ENCODE measurements at places on chromosomes 1 and 21.
A peak's percentile ranks its signal among the peaks of the same experiment; 100 is the strongest.

- no peak for DNase-seq
Observed at GRCh38 chr1:224785622-224786021, 143.9 kb upstream of the DNAH14 start.

- DNase-seq: peak; percentile 100
Observed at GRCh38 chr1:110963691-110964454, at the start of gene LRIF1. Gene LRIF1, minus strand, starts transcription at chr1:110963922. Its CDS starts 234 bp downstream, at chr1:110963688.

- no peak for DNase-seq
Observed at GRCh38 chr1:234498448-234499118, 19.6 kb upstream of the TARBP1 start.

GRCh38 chr1:22114083-22115012 is 28.5 kb downstream of the WNT4 start:
- no peak for DNase-seq

GRCh38 chr1:226121049-226121586 is 58.6 kb downstream of the H3-3A start:
- DNase-seq: no peak

DNA sequence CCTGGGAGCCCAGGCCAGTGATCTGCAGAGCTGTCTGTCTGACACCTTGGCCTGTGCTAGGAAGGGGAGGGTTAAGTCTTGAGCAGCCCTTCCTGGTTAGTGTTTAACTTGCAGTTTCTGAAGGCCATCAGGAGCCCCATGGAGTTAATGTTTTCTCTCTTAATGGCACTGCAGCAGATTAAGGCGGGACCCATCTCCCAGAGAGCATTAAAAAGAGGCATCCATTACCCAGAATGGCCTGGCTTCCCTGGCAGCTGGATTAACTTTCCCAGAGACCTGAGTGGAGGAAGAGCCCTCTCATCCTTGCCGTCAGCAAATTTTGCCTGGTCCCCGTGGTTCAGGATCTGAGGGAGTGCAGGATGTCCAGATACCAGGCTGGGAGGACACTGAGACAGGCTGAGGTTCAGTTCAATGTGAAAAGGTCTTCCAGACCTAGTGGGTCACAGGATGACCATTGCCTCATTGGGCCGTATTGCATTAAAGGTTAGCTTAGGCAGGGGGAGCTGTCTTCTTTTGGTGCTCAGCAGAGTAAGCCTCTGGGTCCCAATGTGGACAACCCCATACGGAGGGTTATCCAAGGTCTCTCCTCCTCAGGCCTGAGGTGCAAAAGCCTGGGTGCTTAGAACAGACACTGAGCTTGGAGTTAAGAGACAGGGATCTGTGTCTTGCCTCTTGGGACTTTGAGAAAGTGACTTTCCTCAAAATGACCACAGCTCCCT is 522.6 kb downstream of the PTPRU start:
- DNase-seq: no peak

DNA sequence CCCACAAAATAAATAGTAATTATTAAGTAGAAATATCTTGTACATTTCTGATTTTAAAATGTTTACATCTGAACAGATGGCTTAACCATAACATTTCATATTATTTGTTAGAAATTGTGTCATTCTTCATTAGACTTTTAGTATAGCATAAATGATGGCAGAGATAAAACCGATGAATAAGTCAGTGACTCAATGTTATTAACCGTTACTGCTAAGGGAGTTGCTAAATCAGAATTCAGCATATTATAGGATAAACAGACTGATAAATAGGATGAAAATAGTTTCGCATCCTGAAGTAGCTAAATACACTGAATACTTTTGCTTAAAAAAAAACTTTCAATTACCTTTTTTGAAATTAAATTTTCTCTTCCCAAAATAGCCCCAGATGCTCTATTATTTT is 610.6 kb upstream of the ZP4 start:
- no peak for DNase-seq

GRCh38 chr1:204701229-204701628 is 15.7 kb upstream of the LRRN2 start:
- DNase-seq: no peak

GRCh38 chr1:84350104-84350503 is 48.2 kb upstream of the DNASE2B start:
- no peak for DNase-seq

DNA sequence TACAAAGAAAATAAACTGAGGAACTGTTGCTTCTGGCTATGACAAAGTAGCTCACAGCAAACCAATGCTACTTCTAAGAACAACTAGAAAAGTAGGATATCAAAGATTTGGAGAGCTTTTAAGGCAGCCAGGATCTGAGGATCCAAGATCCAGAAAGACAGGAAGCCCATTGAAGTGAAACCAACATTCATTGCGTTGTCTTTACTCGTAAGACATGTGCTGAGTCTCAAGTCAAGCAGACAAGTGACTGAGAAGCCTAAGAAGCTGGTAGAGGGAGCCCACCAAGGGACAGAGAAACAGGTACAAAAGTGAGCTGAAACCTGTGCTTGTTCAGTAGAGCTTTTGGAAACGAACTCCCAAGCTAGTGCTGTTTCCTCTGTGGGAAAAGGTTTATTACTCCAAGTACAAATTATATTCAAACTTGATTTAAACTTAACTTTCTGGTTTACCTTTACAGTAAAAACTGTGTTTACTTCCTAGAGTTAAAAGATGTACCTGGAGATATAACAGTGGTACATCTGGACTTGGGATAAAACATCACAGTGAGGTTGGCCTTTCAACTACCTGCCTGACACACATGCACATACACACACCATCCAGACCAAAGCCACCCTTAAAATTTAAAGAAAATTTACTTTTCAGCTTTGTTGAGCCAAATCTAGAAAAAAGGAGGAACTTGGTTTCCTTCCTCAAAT is 41.2 kb downstream of the NME7 start:
- DNase-seq: no peak

DNA sequence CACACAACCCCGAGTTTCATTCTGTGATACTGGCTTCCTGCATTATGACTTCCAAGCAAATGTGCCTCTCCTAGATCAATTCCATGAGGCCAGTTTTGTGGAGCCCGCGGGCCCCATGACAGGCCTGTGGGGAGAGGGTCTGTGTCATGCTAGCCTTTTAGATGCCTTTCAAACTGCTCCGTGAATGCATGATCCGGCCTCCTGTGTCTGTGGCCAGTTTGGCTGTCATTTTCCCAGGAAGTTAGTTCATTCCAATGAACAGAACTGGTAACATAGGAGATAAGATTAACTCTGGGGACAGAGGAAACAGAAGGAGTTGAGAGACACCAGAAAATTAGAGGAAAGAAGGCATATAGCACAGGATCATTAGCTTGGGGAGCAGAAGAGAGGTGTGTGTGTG is 3.2 kb downstream of the FNDC7 start:
- DNase-seq: no peak

DNA sequence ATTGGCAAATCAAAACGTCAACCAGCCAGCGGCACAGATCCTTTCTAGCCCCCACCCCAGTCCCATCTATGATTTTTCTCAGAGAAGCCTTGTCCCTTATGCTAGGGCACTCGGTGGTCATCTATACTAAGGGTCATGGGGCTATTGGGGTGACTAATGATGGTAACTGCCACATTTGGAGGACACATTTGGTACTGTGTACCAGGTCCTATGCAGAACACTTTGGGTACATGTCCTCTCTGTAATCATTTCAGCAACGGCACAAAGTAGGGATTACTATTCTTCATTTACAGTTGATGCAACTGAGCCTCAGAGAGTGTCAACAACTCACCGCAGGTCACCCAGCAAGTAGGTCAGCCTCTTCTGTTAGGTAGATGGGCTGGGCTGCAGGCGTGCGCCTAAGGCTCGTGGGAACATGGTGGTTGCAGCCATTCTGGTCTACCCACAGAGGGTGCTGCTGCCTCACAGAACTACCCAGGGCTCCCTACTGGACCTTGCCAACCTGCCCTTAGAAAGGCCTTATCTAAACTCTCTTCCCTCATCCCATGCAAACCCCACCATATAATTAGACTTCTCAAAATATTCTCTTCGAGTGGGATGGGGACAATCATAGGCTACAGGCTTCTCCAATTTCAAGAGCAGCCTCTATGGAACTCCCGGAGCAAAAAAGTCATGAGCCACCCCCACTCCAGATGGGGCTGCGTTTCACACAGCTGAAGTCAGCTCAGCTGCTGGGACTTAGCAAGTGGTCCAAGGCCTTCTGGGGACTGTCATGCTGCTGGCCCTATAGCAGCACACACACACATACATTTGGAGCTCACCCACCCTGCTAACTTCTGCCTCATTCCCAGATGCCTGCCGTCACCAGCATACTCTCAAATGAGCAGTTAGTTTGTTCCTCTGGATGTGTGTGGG is 5.8 kb upstream of the SDHB start:
- DNase-seq: no peak

GRCh38 chr1:187665483-187665882 is 836.7 kb downstream of the PLA2G4A start:
- no peak for DNase-seq

DNA sequence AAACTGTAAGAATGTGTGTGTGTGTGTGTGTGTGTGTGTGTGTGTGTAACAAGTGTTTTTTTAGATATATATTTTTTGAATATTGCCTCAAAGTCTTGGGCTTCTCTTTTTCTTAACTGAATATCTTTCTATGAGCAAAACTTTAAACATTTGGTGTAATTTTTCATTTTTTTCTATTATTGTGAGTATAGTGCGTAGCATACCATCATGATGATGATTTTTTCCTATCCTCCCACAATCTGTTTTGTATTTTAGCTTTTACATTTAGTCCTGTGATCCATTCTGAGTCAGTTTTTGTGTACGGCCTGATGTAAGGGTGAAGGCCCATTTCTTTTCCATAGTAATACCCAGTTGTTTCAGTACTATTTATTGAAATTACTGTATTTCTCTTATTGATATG is 680.6 kb downstream of the TTLL7 start:
- DNase-seq: no peak

DNA sequence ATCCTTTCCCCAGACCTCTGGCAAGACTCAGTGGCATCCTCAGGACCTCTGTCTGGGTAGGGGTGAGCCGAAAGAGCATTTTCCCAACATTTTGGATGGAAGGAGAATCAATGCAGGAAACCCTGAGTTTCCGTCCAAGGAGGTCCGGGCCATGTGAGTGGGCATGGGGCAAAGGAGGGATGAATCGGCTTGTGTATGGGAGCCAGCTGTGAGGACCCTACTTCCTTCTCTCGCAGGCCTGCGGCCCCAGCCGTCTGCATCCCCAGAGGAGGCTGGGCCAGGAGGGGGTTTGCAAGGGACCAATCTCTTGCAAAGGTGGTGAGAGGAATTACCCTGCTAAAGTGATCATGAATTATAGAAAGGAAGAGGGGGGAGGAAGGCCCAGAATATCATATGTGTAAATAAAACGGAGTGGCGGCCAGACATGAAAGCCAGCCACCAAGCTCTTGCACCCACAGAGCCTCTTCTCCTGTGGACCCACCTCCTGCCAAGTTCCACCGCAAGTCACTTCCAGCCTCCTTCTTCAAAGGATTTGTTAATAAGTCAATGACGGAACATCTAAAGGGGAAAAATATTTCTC is 48.2 kb upstream of the POU3F1 start:
- no peak for DNase-seq

- DNase-seq: no peak
Observed at GRCh38 chr1:25933479-25934365, 27.5 kb upstream of the STMN1 start.

DNA sequence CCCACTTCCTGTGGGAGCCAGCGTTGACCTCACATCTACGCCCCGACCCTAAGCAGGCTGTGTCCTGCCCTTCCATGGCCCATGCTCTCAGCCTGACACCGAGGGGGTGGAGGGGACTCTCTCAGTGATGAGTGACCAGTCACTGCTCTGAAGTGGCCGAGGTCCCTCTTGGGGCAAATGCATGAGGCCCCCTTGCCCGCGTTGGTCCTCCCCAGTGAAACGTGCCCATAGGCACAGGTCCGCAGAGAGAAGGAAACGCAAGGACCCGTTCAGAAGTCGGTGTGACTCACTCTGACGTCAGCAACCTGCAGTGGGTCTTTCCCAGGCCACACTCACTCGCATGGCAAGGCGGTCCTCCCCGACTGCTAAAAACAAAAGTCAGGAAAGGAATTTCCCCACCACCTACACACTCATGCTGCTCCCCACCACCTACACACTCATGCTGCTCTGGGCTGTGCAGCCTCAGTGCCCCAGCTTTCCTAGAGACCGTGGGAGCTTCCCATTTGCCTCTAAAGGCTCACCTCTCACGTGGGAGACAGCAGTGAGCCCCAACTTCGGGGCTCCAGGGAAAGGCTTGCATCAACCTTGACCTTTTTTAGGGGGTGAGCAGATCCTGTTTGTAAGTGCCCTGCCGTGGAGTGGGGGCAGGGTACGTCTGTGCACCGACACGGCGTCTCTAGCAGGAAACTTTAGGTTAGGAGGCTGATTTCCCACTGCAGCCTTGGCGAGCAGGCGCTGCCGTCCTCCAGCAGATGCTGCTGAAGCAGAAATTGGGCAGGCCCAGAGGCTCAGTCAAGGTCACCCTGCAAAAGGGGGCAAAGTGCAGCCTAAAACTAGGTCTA is 11.4 kb downstream of the UBASH3A start:
- DNase-seq: peak; percentile 92

GRCh38 chr1:103074224-103074623 is 34.1 kb downstream of the COL11A1 start:
- DNase-seq: no peak

DNA sequence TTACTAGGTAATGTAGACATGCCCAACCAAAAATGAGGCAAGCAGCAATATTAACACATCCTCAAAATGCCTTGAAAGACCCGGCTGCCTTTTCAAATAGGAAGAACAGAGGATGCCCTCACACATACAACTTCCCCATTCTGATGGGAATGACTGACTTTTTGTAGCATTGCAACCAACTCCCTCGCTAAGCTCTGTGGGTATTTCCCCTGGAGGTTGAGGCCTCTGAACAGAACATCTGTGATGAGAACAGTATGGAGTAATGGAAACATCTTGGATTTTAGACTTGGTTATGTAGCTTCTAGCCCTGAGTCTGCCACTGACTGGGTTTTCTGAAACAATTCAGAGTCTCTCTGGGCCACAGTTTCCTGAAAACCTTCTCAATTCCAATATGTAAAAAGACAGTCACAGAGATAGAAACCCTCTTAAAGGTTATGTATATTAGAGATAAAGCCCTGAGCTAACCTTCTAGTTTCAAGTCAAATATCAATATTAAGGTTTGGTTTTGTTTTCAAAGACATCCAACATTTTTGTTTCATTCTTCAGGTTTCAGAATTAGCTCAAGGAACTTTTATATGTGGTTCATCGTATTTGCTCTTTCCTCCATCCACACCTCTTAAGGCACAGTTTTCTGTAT is 311.5 kb downstream of the SETD4 start:
- no peak for DNase-seq

- no peak for DNase-seq
Observed at GRCh38 chr1:81834921-81835698, 34.4 kb downstream of the ADGRL2 start.

DNA sequence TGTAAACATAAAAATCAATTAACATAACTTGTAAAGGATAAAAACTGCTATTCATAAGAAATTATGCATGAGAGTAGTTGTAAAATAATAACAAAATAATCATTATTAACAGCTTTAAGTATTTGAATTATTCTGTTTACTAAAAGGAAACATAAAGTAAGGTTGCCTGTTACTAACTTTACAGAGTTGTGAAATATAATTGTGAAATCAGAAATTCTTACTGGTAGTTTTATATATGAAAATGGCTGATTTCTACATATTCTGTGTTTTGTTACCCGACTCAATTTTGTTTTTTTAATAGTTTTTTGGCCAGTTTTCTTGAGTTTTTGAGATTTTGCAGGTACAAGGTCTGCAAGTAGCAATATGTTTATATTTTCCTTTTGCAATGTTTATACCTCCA is 27.8 kb downstream of the FNBP1L start:
- no peak for DNase-seq

GRCh38 chr1:100536031-100536430 is 1.9 kb upstream of the GPR88 start:
- no peak for DNase-seq

All from central memory CD4-positive, alpha-beta T cell (primary cell).